ENCODE measurements at places on chromosomes 2 and 18.
A peak's percentile ranks its signal among the peaks of the same experiment; 100 is the strongest.

DNA sequence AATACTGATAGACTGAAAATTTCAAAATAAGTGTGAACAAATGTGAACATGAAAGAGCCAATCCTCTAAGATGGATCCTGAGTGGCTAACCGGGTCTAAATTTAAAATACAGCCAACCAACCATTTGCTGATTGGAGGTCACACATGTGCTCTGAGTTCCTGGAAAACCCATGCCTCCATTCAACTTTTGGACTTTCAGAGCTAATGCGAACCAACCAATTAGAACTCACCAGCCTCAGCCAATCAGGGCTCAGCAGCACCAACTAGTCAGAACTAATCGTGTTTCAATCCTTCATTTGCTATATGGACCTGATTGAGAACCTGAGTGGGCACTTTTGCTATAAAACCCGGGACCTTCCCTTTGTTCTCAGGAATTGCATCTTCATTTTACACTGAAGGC lies 111.5 kb downstream of the MEP1B start:
- no peak for DNase-seq

GRCh38 chr2:207434306-207434705 lies 95.5 kb upstream of the CREB1 start:
- DNase-seq: no peak

- DNase-seq: no peak
These were observed 101.6 kb upstream of the FAM136A start for GRCh38 chr2:70403267-70404053.

DNA sequence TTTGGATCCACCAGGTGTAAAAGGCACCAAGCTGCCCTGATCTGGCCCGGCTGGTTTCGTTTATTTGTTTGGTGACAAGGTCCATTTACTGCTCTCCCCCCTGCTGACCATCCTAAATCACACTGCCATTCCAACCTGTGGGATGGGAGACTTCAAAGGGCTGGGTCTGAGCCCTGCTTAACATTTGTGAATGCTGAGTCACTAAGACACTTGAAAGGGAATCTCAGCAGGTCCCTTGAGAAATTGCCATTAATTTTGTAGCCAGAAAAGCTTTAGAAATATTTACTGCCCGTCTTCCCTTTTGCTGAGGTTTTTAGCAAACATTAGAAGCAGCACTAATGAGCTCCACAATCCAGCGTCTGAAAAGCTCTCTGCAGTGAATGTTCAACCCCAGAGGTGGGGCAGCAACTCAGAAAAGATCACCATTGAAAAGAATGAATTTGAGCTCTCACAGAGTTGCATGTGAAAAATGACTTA lies 133.8 kb downstream of the ARL4C start:
- peak; percentile 29 for DNase-seq

DNA sequence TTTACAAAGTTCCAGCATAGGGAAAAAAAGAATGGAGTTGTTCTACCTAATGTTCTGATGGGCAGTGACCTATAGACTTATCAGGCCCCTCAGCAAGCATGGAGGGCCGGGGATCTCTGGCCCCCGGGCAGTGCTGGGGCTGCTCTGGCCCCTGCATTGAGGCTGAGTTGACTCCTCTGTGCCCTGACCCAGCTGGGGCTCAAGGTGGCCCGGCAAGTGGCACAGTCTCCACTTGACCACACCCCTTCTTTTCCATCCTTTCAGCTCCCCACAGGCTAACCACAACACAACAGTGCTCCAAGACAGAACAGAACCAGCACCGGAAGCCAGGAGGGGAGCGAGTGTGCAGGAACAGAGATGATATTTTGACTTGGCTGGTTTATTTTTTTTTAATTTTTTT lies 19.9 kb downstream of the TOGARAM2 start:
- DNase-seq: no peak

DNA sequence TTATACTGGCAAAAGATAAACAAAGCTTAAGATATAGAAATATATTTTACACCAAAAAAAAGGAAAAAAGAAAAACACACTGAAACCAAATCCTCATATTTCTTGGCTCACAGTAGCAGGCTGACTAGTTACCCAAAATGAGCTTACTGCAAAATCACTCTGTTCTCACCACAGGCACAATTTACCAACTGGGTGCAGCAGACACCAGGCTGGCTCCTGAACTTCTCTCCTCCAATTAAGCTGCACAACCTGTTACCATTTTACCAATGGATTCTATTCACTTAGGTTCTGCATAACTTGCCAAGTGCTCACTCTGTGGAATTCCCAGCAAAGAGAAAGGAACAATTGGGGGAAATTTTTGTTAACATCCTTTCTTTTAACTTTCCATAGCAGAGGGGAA lies 679.3 kb downstream of the ZEB2 start:
- no peak for DNase-seq

- DNase-seq: no peak
These were observed 60.2 kb upstream of the CAVIN2 start for GRCh38 chr2:191907091-191907490.

DNA sequence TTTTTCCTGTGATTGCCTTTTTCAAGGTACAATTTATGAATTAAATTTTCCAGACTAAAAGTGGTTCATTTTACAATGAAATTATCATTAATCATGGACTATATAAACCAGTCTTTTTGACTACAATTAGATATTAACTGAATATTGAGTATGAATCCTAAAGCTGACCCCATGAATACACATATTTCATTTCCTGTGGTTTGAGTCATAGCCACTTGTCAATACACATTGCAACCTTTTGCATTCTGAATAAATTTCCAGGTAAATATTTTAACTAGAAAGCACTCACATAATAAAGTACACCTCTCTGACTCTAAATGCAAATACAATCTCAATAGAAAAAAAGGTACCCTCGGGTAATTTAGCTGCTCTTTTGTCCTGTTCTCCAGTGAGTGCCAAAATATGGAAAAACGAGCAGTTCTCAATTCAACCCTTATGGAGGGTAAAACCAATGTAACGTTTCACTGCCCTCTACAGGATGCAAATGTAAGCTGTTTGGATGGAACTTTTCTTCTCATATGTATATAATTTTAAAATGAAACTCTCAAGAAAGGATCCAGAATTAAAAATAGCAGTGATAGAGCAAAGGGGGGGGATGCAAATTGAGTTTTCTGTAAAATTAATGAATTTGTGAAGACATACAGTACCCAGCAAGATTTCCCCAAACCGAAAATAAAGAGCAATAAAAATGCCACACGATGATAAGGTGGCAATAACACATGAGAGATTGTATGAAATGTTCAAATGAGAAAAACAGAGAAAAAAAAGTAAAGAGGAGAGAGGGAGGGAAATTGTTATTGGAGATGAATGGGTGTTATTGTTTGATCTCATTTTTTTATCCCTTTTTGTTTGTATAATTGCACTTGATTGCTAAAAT lies 1795.7 kb upstream of the PIK3C3 start:
- DNase-seq: peak; percentile 6

DNA sequence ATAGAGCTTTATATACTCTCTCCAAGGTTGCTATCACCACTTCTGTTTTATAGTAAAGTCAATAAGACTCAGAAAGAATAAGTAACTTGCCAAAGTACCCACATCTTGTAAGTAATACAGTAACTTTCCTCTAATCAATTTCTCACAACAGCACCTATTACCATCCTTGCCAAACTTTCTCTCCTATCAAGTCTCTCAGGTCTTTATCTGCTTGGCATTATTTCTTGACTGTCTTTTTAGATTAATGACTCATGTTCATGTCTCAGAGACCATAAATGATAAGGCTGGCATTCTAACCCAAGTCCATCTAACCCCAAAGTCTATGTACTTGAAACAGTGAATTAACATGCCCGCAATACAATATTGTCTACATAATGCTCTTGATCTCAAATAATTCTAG lies 618.0 kb upstream of the ZEB2 start:
- no peak for DNase-seq

GRCh38 chr2:147181351-147182029 lies 663.3 kb upstream of the ACVR2A start:
- no peak for DNase-seq

- no peak for DNase-seq
These were observed 73.4 kb upstream of the NDUFV2 start for GRCh38 chr18:9029131-9029530.

DNA sequence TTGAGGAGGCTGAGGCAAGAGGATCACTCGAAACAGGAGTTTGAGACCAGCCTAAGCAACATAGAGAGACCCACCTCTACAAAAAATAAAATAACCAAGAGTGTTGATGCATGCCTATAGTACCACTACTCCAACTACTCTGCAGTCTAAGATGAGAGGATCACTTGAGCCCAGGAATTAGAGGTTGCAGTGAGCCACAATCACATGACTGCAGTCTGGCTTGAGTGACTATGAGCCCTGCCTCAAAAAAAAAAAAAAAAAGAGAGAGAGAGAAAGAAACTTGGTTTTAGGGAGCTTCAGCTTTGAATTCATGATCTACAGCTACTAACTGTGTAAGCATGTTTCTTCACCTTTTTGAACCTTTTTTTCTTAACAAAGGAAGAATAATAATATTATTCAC lies 119.9 kb downstream of the HNMT start:
- DNase-seq: peak; percentile 27

Measured in EH (cell line).